ENCODE measurements at places on chromosomes 6 and 20.
A peak's percentile ranks its signal among the peaks of the same experiment; 100 is the strongest.

GRCh38 chr6:19470333-19470732 is 366.8 kb upstream of the ID4 start:
- DNase-seq: no peak

- no peak for DNase-seq
These were observed 67.8 kb downstream of the TNFRSF21 start for GRCh38 chr6:47241742-47242482.

- DNase-seq: no peak
These were observed 60.9 kb upstream of the CD93 start for GRCh38 chr20:23146857-23147637.

DNA sequence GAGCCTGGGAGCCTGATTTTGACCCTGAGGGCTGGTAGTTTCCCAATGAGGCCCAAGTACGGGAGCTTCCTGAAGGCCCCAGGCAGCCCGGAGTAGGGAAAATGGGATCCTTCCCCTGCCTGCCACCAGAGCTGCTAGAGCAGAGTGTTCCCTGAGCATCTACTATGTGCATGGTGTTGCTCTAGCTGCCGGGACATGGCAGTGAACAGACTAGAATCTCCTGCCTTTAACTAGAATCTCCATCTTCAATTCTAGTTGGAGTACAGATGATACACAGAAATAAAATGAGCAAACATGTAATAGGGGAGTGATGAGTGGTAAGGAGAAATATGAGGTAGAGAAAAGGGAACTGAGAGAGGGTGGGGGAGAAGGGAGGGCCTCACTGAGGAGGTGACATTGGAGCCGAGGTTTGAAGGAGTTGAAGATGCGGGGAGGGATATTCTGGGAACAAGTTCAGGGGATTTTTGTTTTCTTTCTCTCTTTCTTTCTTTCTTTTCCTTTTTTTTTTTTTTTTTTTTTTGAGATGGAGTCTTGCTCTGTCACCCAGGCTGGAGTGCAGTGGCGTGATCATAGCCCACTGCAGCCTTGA is 18.5 kb downstream of the VSTM2L start:
- no peak for DNase-seq

DNA sequence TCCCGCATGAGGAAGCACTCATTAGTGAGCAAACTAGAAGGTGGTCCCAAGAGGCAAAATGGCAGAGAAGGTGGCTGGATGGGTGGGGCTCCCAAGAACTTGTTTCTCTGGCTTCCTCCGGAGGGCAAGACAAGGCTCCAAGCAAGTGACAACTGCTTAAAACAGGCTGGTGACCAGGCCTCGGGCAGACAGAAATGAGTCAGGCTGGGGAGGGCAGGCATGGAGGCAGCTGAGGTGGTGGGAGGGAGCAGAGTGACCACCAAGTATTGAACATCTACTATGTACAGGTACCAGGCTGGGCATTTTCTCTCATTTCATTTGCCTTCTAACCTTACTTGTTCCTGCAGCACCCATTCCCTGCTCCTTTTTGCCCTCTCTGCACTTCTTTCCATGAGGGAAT is 33.4 kb downstream of the TNXB start:
- DNase-seq: no peak

GRCh38 chr6:131597446-131597845 is 24.4 kb downstream of the ARG1 start:
- DNase-seq: peak; percentile 6

- no peak for DNase-seq
These were observed 427.9 kb upstream of the FLRT3 start for GRCh38 chr20:14765370-14765701.

DNA sequence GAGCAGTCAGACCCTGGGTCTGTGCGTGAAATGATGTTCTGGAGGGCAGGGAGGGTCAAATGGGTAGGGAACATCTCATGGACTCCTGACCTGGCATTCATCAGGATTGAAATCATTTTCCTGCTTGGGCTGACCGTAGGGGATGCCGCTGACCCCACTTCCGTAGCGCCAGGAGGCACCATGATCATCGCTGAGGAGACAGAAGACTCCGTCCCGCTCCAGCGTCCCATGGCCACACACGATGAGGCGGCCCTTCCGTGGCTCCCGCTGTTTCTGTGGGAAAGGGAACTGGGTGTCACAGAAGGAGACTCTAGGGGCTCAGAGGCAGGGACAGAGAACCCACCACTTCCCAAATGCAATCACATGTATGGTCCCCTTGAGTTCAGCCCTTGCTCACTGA is 2.3 kb downstream of the NEU1 start:
- no peak for DNase-seq

DNA sequence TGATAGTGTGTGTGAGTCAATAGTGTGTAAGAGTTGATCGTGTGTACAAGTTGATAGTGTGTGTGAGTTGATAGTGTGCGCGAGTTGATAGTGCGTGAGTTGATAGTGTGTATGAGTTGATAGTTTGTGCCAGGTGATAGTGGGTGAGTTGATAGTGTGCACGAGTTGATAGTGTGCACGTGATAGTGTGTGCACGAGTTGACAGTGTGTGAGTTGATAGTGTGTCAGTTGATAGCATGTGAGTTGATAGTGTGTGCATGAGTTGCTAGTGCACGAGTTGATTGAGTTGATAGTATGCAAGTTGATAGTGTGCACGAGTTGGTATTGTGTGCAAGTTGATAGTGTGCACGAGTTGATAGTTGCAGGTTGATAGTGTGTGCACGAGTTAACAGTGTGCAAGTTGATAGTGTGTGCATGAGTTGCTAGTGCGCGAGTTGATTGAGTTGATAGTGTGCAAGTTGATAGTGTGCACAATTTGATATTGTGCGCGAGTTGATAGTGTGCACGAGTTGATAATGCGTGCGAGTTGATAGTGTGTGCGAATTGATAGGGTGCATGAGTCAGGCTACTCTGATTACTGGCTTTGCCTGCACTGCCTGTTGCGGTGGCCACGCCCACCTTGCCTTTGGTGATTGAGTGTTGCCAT is 35.8 kb upstream of the IYD start:
- DNase-seq: no peak

- no peak for DNase-seq
These were observed 4.2 kb upstream of the TFAP2A start for GRCh38 chr6:10418862-10419748.

DNA sequence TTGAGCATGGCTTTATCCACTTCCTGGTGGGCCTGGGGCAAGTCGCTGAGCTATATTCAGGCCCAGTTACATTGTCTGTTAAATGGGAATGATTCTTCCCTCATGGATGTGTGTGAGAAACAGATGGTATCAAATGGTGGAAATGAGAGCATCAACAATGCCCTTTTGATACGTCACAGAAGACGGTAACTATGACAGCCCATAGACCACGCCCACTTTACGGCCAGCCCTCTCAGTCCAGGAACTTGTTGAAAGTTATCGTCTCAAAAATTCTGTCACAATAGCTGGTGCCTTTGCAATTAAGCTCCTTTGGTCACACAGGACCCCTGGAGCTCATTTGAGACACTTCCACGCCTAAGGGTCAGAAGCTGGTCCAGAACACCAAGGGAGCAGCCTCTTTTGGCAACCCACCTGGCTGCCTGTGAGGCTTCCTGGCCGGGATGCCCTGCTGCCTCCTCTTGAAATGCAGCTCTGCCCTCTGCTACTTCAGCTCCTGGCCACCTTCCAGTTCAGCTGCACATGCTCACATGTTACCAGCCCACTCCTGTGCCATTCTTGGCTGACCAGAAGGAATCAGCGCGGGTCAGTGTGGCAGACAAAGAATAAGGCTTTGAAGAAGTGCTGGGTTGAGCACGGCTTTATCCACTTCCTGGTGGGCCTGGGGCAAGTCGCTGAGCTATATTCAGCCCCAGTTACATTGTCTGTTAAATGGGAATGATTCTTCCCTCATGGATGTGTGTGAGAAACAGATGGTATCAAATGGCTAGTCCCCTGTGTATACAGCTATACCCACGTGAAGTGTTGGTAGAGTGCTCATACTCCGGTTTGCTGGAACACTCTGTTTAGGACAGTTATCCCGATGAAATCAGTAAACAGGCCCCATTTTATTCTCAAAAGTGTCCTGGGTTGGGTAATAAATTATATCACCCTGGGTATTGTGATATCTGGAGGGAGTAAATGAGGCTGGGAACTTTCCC is 199.2 kb upstream of the SUPT3H start:
- no peak for DNase-seq

DNA sequence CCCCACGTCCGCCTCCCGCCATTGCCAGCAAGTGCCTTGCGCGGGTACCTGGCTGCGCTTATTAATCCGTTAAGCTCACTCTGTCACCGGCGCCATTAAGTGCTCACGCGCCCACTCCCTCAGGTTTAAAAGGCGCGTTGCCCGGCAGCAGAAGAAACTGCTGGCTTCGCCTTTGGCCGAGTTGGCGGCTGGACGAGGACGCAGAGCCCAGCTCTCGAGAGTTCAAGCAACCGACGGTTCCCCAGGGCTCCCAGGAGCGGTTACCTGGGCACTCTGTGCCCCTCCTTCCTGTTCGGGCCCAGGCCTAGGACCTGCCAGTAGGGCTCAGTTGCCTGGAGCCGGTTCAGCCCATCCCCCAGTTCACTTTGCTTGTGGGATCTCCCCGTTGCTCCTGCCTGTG is at the start of gene GGTLC1:
Gene GGTLC1, minus strand, starts transcription at position 219 of the 400 bp plus-strand sequence. CDS start 2,168 bp downstream, outside the sequence.
- DNase-seq: no peak

DNA sequence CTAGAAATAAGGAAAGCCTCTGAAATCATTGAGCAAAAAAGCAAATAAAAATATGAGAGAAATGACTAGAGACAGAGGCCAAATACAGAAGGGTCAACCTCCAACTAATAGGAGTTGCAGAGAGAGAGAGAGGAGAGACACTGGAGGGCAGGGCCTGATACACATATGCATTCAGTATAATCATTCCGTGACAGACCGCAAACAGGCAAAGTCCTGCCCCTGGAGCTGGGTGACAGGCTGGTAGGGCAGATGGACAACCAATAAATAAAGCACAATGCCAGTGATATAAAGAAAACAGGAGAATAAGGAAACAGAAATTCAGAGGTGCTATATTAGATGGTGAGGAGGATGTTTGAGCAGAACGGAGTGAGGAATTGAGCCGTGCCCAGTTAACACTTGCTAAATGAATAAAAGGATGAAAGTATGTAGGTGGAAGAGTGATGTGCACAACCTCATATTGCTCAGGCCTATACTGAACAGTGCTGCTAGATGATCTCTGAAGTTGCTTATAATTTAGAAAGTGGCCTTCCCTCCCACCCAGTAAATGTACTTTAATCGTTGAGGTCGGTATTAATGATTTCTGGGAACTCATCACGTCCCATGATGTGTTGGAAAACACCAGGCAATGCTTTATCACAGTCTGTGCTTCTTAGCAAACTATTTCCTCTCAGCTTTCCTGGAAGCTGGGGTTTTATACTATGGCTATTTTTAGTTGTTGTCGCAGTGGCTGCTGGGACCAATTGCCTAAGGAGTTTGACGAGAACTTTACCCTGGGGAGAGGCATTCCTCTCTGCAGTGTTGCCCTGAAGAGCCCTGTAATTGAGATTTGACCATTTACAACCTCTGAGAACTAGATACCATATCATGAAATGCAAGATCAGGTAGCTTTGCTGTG is 37.6 kb upstream of the CLIC5 start:
- peak; percentile 22 for DNase-seq

DNA sequence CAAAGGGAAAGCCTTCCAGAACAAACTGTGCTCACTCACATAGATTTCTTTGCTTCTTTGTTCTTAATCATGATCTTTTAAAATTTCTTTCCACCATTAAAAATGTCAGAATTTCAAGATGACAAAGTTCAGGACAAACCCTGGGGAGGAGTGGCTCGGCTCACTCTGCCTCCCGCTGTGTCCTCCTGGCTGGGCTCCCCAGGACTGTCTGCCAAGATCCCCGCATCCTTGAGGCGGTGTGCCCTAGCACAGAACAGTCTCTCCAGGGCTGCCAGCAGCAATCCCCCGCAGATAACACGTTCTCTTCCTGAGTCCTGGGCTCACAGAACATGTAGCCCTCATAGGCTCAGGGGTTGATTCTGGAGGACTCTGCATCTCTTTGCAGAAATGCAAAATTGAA is 98.4 kb upstream of the KCNG1 start:
- DNase-seq: no peak

DNA sequence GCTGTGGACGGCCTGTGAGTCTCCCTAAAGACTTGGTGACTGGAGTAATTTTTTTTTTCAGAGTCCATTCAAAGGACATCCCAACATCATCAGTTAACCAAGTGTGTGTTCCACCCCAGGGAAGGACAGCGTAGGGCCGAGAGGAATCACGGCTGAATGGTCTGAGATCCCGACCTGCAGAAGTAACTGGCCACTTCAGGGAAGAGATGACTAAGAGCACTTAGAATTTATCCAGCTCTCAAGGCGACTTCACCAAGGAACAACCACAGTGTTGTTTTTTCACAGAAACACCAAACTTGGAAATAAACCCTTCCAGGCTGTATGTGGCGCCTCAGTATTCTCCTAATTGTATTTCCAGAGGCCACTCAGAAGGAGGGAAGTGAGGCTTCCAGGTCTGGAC is 231.6 kb downstream of the FNDC1 start:
- no peak for DNase-seq

- DNase-seq: peak; percentile 83
These were observed 59.1 kb upstream of the SUPT3H start for GRCh38 chr6:45436544-45437438.

- peak; percentile 11 for DNase-seq
These were observed 142.9 kb downstream of the CDC5L start for GRCh38 chr6:44530209-44530909.

- no peak for DNase-seq
These were observed 13.7 kb downstream of the PSMB9 start for GRCh38 chr6:32867554-32868256.

DNA sequence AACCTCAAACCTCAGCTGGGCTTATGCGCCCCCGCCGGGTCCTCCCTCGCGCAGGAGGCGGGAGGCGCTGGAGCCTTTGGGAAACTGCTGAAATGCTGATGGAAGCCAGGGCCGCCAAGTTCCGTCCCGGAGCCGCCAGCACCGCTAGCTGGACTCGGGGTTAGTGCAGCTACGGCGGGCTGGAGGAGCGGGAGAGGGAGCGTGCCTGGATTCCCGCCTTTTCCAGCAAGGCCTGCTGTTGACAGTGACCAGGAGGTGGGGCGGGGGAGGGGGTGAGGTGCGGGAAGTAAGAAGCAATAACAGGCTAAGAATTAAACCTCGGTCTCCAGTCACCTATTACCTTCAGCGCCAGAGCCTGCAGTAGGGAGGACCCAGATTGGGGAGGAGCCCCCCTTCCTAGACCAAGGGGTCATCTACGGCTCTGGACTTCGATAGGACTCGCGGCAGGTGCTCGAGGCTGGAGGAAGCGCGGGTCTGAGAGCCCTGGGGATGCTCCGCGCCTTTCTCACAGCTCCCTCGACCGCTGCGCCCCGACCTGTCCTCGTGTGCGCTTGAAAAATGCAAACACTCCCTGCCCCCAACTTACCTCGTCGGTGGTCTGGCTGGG is 20.5 kb downstream of the COL9A1 start:
- no peak for DNase-seq

DNA sequence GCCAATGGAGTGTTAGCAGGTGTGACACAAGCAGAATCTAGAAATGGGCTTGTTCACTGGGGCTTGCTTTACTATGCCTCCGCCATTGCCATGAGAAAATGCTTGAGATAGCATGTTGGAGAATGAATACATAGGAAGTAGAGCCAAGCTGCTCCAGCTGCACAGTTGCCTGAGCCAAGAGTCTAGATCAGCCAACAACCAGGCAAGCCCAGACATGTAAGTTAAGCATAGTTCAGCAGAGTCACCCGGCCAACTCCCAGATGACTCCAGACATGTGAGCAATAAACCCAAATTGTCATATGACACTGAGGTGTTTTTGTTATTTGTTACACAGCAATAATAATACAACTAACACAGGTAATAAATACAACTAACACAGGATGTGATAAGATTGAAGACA is 167.9 kb downstream of the HAO1 start:
- DNase-seq: peak; percentile 13

All from adipocyte (in vitro differentiated cells).